ENCODE measurements at places on chromosomes 3 and 15. TPM values are rescaled to one million over a fixed set of nuclear protein-coding genes. Genes with fewer than 3 reads are reported as not detected.

DNA sequence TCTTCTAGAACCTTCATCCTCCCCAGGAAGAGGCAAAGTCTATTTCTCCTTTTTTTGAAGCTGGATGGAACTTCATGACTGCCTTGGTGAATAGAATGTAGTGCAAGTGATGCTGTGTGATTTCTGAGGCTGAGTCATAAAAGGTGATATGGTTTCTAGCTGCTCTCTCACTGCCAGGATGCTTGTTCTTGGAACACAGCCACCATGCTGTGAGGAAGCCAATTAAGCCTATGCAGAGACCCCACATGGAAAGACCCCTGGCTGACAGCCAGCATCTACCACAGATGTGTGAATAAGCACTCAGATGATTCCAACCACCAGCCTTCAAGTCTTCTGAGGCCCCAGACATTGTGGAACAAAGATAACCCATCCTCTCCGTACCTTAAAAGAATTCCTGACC lies 57.0 kb downstream of the ISL2 start:
- no peak overlapping the region for H3K4me3 ChIP-seq
- no peak for DNase-seq
- no peaks in the 10 kb centered on the region for H3K36me3 ChIP-seq
- H3K27me3 ChIP-seq, result no peaks in the 10 kb centered on the region

GRCh38 chr3:128326051-128326823 lies 140.5 kb downstream of the DNAJB8 start:
- no peak overlapping the region for H3K4me3 ChIP-seq
- H3K4me1 ChIP-seq, result no peaks in the 10 kb centered on the region
- no peak for DNase-seq
- H3K27ac ChIP-seq, result no peak overlapping the region
- no peaks in the 10 kb centered on the region for H3K27me3 ChIP-seq

GRCh38 chr15:91845720-91846119 lies 7.8 kb upstream of the SLCO3A1 start:
- H3K4me1 ChIP-seq, result no peaks in the 10 kb centered on the region
- no peak overlapping the region for H3K27ac ChIP-seq
- no peak overlapping the region for H3K4me3 ChIP-seq
- peaks cover 13% of the 10 kb centered on the region for H3K27me3 ChIP-seq

PIERCE2 gene
- total RNA-seq, result 2.0 TPM

IGSF11 gene
- total RNA-seq, result 2.2 TPM

All from neural crest cell (in vitro differentiated cells).